ENCODE measurements at places on chromosomes 3 and 15.

DNA sequence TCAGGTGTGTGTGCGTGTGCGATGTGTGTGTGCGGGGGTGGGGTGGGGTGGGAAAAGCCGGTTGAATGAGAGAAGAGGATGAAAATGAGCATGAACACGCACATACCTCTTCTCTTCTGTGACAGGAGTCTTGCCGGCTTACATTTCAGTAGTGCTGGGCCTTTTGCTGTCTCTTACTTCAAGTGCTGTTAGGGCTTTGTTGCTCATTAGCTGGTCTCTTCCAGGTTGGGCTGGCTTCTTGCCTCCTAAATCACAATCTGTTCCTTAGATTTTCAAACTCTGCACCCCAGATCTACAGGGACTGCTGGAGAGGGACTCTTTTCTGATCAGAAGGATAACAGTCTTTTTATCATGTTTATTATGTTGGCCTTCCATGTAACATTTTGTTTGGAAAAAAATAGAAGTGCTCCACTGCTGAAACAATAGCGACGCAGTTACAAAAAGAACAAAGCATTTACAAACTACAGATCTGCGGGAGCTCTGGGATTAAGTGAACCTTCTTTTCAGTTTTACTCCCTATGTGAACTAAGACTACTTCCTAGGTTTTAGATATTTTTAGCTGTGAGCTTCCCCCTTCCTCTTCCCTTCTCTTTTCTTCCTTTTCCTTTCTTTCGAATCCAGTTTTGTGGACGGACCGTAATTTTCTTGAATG, 48.5 kb downstream of the USP13 start:
- DNase-seq = no peak

GRCh38 chr3:141544697-141545096, 57.9 kb downstream of the RASA2 start:
- DNase-seq = no peak

GRCh38 chr3:148990236-148990635, 1.1 kb upstream of the GYG1 start:
- no peak for DNase-seq

DNA sequence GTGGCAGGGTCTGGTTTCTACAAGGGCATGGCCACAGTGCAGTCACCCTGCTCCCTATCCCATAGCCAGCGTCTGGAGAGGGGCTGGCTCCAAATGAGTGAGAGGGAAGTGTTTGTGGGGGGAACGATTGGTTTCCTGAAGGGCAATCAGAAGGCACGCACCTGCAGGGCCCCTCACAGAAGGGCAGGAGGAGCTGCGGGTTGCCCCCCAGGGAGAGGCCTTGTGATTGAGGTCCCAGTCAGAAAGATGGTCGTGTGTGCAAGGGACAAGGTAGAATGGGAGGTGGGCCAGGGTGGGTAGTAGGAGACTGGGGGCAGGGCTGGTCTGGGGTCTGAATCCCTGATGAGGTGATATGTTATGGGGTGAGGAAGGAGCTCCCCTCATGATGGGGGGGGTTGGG, 35.8 kb downstream of the LIMD1 start:
- no peak for DNase-seq

- DNase-seq = no peak
Measured at GRCh38 chr3:120652281-120652680, 29.8 kb downstream of the HGD start.

- no peak for DNase-seq
Measured at GRCh38 chr15:88529021-88529630, 17.4 kb downstream of the DET1 start.

DNA sequence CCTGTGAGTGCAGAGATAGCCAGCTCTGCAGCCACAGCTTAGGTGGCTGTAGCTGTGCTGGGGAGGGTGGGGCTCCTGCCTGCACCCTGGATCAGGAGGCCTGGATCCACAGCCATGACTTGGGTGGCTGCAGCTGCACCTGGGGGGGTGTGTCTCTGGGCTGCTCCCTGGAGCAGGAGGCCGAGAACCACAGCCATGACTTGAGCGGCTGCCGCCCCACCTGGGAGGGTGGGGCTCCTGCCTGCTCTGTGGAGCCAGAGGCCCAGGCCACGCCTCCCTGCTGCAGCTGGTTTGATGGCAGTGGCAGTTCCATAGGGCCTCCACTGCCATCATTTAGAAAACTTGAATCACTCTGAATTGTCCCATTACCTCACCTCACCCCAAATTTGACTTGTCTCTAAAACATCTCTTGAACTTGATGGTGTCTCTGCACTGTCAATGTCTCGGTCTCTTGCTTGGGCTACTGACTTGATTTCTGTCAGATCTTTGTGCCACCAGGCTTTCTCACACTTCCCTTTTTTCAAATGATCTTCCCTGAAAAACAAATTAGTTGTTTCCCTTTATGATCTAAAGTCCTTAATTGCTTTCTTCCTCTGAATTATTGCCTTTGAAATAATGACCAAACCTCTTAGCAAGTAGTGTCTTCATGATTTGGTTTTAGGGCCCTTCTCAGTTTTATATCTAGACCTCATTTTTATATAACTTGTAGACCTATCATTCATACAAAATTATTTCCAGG, 313.2 kb upstream of the MME start:
- no peak for DNase-seq

DNA sequence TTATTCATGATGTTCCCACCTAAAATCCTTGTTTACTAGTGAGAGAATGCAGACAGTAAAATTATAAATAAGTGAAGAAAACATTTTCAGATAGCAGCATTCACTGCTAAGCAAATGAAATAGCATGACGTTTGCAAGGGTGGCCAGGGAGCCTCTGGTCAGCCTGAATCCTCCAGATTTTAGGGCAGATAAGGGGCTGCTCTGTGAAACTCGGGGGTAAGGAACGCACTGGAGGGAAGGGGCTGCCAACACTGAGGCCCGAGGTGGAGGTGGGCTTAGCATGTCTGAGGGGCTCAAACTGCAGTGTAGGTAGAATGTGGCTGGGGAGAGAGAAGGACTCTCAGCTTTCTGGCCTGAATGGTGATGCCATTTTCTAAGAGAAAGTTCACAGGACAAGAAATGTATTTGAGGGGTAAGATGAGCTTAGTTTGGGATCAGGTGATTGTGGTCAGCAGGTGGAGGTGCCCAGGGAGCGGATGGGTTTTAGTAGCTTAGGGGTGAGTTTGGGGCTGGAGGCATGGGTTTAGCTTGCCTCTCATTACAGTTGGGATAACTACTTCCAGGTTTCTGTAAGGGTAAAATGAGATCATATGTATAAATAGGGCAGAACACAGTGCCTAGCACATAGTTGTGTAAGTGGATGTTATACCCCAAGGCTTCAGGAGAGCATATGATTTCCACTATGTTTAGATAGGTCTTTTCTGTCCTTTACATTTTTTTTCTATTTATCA, 20.5 kb downstream of the GPR171 start:
- no peak for DNase-seq

- DNase-seq = no peak
Measured at GRCh38 chr15:48388016-48388851, 57.0 kb downstream of the DUT start.

DNA sequence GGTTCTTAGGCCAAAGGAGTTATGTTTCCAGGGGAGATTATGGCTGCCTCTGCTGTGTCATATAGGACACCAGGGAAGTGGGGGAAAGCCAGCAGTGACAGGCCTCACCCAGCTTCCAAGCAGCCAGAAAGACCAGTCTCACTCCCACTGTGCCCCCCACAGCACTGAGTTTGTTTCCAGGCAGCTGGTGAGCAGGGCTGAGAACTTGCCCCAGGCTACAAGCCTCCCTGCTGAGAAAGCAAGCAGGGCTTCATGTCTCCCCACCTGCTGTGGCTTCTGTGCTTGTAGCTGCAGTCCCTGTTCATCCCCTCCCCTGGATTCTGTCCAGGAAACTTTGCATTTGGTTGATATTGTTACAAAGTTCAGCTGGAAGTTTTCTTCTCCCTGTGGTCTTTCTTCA, 376.3 kb downstream of the PDCD6IP start:
- no peak for DNase-seq

- DNase-seq = no peak
Measured at GRCh38 chr15:93179700-93180102, 90.7 kb upstream of the RGMA start.

DNA sequence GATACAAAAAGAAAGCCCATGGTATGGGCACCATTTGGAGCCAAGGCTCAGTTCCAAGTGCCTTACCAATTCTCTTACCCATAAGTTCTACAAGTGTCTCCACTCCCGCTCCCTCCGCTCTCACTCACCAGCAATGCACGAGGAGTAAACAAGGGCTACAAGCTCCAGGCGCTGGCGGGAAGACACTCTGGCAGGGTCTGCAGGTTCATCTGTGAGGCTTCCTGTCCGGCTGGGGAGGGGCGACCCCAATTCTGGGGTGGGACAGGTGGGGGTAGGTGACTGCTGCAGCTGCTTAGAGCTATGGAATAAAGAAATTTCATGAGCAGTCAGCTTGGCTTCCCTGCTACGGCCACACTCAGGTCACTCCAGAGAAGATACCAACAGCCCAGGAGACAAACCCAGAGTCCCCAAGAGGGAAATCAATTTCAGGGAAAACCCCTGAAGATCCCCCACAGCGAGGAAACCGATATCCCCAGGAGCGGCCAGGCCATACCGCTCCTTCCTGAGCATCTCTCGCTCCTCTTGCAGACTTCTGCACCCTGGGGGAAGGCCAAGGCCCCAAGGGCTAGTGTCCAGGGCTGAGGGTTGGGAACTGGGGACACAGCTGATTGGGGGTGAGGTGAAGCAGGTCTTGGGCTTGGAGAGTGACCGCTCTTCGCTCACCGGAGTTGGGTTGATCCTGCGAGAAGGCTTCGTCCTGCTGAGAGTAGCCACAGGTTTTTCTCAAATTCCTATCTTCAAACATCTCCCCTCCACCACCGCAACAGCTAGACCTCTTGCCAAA, 1.4 kb downstream of the CDAN1 start:
- DNase-seq = no peak

GRCh38 chr15:72231833-72232478, 966 bp upstream of the PKM start:
- no peak for DNase-seq

DNA sequence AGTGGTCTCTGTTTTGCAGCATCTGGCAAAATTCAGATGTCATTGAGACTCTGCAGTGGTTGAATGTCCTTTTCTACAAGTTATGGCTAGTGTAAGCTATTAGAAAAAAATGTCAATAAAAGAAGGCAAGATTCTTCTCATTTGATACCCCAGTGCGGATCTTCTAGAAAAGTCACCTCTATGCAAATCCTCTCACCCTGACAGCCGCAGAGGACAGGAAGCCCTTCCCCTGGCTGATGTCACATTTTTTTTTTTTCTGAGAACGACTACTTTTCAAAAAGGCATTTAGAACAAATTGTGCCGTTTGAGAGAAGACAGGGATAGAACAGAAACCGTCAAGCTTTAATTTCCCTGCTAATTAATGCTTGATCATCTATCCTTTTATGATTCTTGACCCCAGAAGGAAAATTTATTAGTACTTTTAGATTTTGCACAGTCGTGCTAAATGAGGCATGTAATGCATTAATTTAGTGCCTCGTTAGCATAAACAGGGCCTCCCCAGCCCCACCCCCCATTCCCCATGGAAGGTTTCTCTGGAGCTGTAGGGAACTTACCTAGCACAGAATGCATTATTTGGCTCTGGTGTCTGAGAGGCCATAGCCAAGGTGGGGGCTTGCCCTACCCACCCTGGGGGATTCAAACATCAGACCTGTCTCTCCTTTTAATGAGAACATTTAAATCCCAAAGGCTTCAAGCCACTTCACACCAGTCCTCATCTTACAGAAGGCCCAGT, 183.8 kb downstream of the OPA1 start:
- DNase-seq = no peak

DNA sequence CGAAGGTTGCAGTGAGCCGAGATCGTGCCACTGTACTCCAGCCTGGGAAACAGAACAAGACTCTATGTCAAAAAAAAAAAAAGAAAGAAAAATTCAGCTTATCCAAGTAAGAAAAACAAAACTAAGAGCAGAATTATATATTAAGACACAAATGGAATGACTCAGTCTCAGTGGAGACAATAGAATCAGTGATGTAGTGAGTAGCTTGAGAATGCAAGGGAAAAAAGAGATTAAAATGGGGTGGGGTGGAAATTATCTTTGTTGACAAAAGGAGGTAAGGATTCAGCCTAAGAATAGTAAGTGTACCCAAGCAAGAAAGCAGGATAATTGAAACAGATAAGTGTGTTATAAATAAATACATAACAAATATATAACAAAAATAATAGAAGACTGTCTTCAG, 70.7 kb downstream of the BLM start:
- DNase-seq = no peak

DNA sequence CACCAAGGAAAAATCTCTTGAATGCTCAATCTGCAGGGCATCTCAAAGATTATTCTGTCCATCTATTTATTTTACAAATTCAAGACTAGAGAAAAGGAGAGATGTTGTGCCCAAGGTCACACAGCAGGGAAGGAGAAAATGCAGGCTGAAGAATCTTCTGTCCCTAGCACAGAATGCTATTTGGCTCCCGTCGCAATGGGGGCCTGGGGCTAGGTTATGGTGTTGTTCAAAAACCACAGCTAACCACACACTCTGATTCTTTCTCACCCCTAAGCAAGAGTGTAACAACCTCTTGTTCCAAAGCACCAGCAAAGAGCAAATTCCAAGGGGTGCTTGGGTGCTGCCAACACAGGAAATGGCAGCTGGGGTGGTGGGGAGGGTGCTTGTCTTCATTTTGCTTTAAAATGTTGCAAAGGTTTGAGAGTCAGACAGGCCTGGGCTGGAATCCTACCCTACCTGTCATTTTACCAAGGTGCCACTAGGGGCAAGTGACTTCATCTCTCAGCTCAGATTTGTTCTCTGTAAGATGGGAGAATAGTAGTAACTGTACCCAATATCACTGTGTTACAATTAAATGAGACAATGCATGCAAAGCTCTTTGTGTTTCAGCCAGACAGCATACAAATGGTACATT, 112.5 kb downstream of the ADAMTS9 start:
- DNase-seq = no peak

DNA sequence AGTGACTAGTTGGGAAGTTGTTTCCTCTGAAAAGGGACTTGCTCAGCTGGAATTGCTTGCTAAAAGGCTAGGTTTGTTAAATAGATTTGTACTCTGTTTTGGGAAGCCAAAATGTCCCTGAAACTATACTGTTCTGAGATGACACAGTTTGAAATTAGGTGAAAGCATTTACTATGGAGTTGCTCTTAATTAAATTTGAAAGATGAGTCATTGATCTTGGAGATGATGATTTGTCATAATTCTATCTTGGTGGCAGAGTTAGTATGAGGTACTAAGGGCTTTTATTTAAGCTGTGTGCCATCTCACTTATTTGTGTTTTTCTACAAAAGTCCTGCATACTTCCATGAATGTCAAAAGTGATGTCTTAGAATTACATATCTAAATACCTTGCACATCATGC, 320.9 kb downstream of the PTPRG start:
- DNase-seq = no peak

- DNase-seq = no peak
Measured at GRCh38 chr3:127857333-127857732, 35.0 kb upstream of the MGLL start.

All from GM12878 (cell line).